ENCODE measurements at places on chromosomes 1 and 21.

DNA sequence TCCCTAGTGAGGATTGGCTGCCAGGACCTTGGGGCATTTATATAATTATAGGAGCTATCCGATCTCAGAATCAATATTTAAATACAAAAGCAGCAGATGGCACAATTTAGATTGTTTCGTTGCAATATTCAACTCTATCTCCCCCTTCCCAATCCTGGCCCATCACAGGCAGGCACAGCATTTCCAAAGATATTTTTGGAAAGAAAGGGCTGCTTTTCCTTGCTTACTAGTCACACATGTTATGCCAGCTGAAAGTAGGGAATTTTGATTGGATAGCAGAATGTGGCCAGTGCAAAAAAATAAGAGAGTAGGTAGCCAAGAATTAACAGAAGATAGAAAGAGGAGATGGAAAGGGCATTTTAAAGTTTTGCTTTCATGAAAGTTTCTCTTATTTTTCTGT, 37.9 kb downstream of the IL12RB2 start:
- no peak for DNase-seq

- DNase-seq = no peak
These were observed 116.1 kb upstream of the GORAB start for GRCh38 chr1:170415710-170416372.

DNA sequence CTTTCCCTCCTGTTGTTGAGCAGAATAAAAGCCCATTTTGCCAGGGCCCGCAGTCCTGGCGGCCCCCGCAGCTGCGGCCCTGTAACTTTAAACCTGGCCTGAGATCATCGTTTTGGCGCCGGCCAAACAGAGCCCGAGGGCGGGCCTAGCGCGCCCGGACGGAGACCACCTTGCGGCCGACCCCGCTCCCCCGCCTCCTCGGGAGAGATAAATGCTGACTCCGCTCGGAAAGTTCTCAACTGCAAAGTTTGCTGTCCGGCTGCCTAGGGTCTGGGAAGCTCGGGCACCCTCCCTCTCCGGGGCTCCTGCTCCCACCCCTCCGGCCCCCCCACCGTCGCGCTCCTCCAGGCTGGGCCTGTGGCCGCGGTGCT, at the start of gene PDPN:
TSS of gene PDPN (plus strand) at position 238 of the 371 bp plus-strand sequence. CDS start 202 bp downstream, outside the sequence.
- DNase-seq = no peak

GRCh38 chr1:22018583-22019559, 17.4 kb downstream of the CELA3A start:
- DNase-seq = no peak

DNA sequence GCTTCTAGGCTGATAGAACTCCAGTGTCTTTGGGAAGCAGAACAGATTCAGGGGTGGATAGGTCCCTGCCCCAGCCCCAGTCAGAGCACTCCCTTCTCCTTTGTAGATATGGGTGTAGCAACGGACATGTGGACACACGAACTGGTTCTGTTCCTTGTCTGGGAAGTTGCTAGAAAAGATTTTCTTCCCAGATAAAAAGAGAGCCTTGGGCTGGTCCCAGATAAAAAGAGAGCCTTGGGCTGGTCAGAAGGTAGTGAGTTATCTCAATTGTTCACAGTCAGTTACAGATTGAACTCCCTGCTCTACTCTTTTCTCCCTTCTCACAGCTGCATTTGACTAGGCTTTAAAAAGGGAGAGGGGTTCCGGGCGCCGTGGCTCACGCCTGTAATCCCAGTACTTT, 7.4 kb upstream of the EFNA1 start:
- no peak for DNase-seq

- no peak for DNase-seq
These were observed 5.9 kb upstream of the FOXO6 start for GRCh38 chr1:41355356-41355755.

GRCh38 chr1:47459253-47459788, 21.5 kb downstream of the FOXD2 start:
- DNase-seq = no peak

GRCh38 chr21:26491663-26492062, 81.4 kb downstream of the CYYR1 start:
- DNase-seq = no peak

DNA sequence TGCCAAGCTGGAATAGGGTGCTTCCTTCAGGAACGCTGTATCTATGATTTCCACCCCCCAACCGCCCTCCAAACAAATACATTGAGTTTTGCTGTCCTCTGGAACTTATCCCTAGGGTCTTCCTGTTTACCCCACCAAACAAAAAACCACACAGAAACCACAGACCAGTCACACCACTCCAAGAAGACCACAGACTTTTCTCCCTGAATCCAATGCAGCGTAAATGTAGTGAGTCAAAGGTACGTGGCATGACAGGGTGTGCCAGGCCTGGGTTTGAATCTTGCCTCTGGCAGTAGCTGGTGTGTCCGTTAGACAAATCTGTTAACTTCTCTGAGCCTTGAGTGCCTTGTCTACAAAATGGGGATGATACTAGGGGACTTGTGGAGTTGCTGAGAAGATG, 27.8 kb downstream of the ASAP3 start:
- no peak for DNase-seq

GRCh38 chr1:236862615-236863211, 67.6 kb downstream of the MTR start:
- no peak for DNase-seq

DNA sequence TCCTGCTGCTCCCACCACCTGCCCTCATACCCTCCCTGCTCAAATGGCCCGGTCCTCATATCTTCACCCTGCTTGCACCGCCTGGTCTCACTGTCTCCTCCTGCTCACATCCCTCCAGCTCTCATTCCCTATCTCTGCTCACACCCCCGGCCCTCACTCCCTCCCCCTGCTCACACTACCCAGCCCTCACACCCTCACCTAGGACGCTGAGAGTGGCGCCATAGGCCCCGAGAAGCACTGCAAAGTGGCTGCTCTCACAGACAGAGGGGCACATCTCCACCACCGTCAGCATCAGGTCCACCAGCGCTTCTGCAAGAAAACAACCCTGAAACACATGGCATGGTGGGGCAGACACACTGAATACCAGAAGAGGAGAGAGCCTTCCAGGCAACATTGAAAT, 38.6 kb downstream of the MRAP start:
- no peak for DNase-seq

DNA sequence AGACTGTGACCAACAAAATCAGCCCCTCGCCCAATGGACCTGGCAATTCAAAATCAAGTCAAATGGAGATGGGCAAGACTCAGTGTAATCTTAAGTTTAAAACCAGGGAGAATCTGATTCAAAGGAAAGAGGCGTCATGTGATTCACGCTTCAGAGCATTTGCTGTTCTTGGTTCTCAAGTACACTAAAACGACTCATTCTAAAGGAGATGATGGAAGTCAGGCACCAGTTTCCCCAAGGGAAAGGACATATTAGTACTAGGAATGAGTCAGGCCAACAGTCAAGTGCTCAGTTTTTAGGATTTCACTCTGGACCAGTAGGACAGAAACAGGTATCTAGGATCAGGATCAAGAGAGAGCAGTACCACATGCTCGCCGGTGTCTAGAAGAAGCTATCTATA, 429.6 kb downstream of the PLPP3 start:
- DNase-seq = no peak

DNA sequence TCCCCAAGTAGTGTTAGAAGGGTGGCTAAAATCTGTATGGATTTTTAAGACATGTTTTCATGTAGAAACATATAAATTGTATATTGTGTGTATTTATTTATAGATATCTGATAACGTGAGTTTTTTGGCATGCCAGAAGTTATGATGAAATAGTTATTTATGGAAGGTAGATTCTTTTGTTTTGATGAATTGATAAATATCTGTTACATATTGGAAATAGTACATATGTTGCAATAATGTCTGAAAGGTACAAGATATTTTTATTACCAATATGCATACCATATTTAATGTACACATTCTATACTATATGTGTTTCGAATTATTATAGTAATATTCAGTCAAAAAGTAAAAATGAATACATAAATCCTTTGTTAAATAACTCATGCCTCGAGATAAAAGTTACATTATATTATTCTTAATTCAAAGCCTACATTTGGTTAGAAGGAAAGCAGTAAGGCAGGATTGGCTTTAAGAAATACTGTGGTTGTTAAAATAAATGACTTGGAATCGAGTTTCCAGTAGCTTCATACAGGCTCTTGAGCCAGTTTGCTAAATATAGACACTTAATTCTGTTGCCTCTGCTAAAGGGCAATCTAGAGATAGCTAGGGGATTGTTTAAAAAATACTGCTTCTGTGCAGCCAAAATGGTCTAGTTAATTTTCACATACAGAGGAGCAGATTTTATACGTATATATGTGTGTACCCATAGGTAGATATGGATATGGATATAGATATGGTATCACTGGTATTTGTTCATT, 1175.1 kb upstream of the B3GALT2 start:
- no peak for DNase-seq

- DNase-seq = no peak
These were observed 239.2 kb downstream of the SMYD3 start for GRCh38 chr1:246267896-246268295.

- DNase-seq = no peak
These were observed 259.1 kb upstream of the ADAMTS5 start for GRCh38 chr21:27225940-27226339.

Data from cortex of kidney (tissue), 1 donor.